Left ventricle myocardium inferior (tissue), 1 donor: ENCODE measurements at places on chromosomes 7 and 10. TPM values are rescaled to one million over a fixed set of nuclear protein-coding genes. Genes with fewer than 3 reads are reported as not detected.

DNA sequence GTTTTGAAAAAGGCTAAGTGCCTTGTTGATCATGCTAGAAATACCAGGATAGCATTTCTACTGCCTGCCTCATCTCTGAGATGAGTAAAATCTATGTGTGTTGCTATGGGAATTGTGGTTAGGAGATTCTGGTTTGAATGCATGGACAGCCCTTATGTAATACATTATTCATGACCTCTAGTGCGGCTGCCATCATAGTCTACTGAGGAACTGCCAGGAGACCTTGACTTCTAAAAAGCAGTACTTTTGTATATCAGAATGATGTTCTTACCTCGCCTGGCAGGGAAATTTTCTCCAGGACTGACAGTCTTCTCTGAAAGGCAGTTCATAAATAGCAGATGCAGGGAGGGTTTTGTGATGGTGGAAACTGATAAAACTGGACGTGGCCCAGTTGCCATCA is 248.5 kb downstream of the NSUN6 start:
- no peak overlapping the region for H3K4me3 ChIP-seq
- peak overlapping the region; percentile 76 for H3K27ac ChIP-seq
- no peaks in the 10 kb centered on the region for H3K27me3 ChIP-seq
- H3K36me3 ChIP-seq = no peaks in the 10 kb centered on the region

GRCh38 chr7:1920266-1920681 is 250.2 kb downstream of the ELFN1 start:
- H3K4me1 ChIP-seq = peaks cover 28% of the 10 kb centered on the region
- no peak overlapping the region for H3K27ac ChIP-seq
- no peak for DNase-seq
- H3K27me3 ChIP-seq = no peaks in the 10 kb centered on the region
- no peak overlapping the region for H3K4me3 ChIP-seq

- no peaks in the 10 kb centered on the region for H3K27me3 ChIP-seq
- no peak for DNase-seq
- no peaks in the 10 kb centered on the region for H3K4me1 ChIP-seq
- no peak overlapping the region for H3K4me3 ChIP-seq
- peaks cover 61% of the 10 kb centered on the region for H3K36me3 ChIP-seq
Observed at GRCh38 chr10:77823811-77824542, 102.6 kb downstream of the DLG5 start.

- H3K4me1 ChIP-seq = no peaks in the 10 kb centered on the region
- no peak overlapping the region for H3K27ac ChIP-seq
- no peak overlapping the region for H3K4me3 ChIP-seq
- DNase-seq = no peak
- peaks cover 9% of the 10 kb centered on the region for H3K36me3 ChIP-seq
Observed at GRCh38 chr7:33674804-33675411, 230.4 kb upstream of the BMPER start.

DNA sequence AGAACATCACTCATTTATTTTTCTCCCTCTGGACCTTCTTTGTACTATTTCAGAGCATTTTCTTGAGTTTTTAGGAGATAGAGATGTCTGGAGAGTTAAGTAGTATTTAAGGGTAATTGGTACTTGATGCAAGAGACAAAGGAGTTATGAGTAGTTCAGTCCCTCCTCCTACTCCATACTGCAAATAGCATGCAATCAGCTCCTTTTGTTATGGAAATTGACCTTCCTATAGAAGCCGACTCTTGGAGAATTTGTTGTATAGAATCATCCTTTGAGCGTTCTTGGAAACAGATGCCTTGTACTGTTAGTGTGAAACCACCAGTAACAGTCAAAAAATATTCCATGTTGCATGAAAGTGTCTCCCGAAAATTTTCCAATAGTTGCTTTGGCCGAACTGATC is 428.2 kb upstream of the GALNT17 start:
- H3K4me3 ChIP-seq = no peak overlapping the region
- H3K4me1 ChIP-seq = peaks cover 9% of the 10 kb centered on the region
- no peak overlapping the region for H3K27ac ChIP-seq
- no peak for DNase-seq
- H3K27me3 ChIP-seq = no peaks in the 10 kb centered on the region

DNA sequence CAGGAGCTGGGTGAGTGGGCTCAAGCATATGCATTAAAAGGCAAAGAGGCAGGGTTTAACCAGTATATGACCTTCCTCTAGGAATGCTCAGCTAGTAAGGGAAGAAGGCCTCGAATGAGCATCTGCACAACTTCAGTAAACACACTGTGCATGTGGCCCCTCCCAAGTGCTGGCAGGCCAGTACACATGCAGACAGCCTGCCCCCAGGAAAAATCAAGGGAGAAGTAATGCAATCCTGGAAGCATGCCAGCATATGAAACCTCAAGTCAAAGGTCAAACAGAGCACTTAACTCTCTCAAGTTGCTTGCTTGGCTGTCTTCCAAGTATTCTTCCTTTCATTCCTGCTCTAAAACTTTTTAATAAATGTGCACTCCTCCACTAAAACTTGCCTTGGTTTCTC is 208.4 kb downstream of the ACTR3B start:
- H3K36me3 ChIP-seq = no peaks in the 10 kb centered on the region
- H3K4me3 ChIP-seq = no peak overlapping the region
- no peaks in the 10 kb centered on the region for H3K27me3 ChIP-seq
- H3K4me1 ChIP-seq = no peaks in the 10 kb centered on the region
- DNase-seq = no peak

- H3K4me3 ChIP-seq = no peak overlapping the region
- H3K36me3 ChIP-seq = no peaks in the 10 kb centered on the region
- no peak overlapping the region for H3K27ac ChIP-seq
Observed at GRCh38 chr10:101136007-101136707, 5.1 kb downstream of the TLX1 start.

DNA sequence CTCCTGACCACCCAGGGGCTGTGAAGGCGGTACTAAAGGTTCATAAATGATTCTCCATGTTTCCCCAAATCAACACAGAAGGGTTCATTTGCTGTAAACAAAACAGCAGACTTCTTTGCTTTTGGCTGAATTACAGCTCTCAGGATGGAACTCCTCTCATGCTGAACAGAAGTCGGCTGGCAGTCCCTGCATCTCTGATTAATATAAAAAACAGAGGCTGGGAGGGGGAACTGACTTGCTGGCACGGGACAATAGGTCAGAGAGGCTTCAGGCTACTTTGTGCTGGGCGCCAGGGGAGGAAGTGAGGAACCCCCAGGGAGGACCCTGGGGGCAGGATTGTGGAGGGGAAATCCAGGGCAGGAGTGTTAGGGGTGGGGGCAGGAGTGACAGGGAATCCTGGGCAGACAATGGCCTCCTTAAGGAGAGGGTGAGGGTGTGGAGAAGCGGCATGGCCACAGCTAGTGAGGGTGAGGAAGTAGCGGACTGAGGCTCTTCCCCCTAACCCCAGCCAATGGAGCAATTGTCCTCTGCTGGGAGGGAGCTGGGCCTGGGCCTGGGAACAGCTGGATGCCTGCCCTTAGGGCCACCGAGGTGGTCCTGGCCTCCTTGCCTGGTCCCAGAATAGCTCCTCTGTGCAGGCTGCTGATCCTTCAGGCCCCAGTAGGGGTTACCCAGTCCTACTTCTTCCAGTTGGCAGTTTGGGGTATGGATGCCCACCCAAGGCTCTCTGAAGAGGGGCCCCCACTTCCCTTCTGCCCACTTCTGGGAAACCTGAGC is 9.2 kb upstream of the SFRP5 start:
- no peak for DNase-seq
- no peaks in the 10 kb centered on the region for H3K27me3 ChIP-seq
- H3K4me3 ChIP-seq = no peak overlapping the region
- peaks cover 35% of the 10 kb centered on the region for H3K4me1 ChIP-seq

The SFTPA1 gene
- total RNA-seq = not detected

The RAMP3 gene
- 30.7 TPM for total RNA-seq

The MACC1 gene
- total RNA-seq = 0.03 TPM

The SH2D4B gene
- total RNA-seq = not detected
